ENCODE measurements at places on chromosomes 3 and 15.
A peak's percentile ranks its signal among the peaks of the same experiment; 100 is the strongest.

DNA sequence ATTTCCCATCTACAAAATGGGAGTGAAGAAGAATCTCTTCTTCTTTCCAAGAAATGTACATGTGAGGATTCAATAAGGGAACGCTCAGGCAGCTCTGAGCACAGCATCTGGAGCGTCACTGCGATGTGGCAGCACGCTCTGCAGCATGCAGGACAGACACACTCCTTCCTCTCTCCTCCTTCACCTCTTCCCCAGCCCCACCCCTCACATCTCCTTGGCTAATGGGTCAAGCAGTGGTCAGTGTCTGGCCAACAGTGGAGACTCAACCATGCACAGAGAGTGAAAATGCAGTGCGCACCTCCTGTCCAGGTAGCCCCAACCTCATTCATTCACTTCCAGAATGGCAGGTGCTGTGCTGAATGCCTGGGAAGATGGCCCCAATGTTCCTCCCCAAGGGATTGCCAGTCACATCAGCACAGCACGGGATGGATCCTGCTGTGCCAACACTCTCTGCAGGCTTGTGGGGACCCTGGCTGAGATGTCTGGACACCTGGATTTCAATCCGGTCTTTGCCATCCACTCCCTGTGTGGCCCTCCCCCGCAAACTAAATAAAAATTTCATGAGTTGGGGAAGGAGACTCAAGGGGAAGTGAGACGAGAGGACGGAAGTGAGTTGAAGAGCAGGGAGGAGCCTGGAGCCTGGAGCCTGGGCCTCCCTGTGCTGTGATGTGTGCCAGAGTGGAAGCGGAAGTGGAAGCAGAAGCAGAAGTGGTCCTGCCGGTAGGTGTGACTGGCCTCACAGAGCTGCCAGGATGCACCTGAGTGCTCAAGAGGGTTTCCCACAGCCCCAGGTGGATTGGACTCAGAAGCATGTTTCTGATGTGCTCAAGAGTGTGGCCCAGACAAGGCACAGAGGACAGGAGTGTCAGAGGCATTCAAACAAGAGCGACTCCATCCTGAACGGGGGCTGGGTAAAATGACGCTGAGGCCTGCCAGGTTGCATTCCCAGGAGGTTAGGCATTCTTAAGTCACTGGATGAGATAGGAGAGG is 163.9 kb downstream of the SMAD6 start:
- DNase-seq, result peak; percentile 86

GRCh38 chr15:77563623-77564156 is 69.0 kb downstream of the LINGO1 start:
- DNase-seq, result no peak

DNA sequence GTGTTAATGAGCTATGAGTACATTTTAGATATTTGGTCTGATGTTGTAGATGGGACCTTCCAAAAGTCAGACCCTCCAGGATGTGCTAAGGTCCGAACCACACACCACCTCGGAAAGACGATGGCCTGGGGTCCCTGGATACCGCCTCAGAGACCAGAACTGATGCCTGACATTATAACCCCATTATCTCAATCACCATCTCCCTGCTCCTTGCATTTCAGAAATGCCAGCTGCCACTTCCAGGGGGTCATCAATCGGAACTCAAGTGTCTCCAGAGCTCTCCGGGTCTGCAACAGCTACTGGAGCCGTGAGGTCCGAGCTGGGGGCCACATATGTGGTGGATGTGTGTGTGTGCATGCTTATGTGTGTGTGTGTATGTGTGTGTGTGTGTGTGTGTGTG is 7.9 kb downstream of the DUOX1 start:
- no peak for DNase-seq

DNA sequence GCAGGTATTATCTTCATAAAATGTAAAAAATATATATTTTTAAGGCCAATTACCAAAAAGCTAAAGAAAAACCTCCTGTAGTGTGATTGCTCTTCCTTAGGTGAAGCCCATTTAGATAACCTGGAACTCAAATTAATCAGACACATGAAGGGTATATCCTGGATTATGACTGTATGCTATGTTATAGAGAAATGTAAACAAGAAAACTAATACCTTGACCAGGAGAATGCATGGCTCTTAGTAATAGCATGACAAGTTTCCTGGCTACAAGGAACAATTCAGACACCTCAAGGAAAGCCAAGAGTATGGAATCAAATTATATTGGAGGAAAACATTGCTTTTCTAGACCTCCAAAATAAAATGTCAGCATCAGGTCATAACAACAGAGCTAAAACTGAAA is 14.0 kb upstream of the CFAP161 start:
- DNase-seq, result no peak

DNA sequence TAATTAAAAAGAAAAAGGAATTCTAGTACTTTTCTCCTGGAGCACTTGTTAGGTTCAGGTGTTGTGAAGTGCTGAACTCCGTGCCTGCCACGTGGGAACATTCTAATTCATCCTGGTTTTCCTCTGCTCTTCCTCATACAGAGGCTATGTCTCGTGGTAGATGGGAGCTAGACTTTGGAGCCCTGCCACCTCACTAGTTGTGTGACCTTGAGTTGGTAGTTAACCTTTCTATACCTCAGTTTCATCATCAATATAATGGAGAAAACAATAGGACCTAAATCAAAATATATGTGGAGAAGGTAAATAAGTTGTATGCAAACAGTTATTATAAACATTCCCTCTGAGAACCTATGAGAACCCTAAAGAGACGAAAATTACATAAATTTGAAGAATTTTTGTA is 10.6 kb downstream of the ALAS1 start:
- DNase-seq, result no peak

DNA sequence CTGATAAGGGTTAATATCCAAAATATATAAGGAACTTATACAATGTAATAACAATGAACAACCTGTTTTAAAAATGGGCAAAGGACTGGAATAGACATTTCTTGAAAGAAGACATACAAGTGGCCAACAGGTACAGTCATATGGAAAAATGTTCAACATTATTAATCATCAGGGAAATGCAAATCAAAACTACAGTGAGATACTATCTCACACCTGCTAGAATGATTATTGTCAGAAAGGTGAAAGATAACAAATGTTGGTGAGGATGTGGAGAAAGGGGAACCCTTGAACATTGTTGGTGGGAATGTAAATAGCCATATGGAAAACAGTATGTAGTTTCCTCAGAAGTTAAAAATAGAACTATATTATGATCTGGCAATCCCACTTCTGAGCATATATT is 20.4 kb downstream of the GOLM2 start:
- DNase-seq, result no peak

DNA sequence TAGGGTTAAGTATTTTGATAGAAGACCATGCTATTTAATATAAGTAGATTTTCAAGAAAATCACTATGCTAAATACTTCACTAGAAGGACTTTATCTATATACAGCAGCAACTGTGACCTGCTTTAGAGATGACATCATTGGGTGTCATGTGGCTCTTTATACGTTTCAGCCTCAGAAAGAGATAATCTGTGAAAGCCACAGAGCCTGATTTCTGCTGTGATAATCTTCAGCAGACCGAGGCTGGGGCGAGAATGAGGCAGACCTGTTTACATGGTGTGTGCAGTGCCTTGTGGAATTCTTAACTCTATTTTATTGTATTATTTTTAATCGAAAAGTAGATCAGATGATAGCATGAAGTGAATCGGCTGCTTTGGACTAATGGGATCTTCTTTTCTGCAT is 471.2 kb downstream of the MFSD1 start:
- DNase-seq, result no peak

DNA sequence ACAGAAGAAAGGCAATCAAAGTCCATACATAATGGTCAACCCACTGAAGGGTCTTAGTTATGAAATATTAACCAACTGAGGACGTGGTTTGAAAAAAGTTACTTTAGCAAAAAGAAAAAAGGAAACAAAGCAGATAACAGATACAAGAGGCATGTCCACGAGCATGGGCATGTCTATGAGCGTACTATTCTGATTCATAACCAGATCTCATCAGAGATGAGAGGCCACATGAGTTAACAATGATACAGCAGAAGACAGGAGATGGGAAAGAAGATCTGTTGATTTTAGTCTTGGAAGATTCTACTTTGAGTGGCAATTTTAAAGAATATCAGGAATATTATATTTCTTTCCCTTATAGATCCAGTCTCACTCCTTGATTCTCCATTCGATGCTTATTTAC is 262.9 kb upstream of the SLITRK3 start:
- no peak for DNase-seq

DNA sequence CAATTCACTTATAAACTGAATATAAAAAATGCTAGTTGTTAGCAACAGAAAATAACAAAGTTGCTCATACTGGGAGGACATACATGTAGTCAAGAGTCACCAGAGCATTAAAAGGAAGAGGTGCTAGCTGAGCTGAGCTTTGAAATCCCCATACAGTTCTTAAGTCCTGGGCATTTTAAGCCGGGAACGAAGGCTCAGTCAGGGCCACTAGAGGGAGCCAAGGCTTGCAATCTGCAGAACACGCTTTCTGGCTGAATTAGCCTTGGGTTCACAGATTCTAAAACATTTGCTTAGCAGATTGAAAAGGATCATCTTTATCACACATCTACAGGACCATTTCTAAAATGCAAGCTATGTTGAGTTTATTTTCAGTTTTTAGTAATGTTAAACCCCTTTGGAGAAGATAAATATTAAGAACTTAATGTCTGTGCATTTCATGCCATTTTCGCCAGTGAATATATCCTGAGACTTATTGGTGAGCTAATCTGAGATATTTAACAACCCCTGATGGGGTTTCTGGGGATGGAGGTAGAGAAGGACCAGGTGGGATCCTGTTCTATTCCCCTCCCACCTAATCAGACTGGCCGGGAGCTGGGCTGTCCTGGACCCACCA is 26.3 kb upstream of the MNS1 start:
- DNase-seq, result peak; percentile 46

- no peak for DNase-seq
Measured at GRCh38 chr3:195692781-195693427, 27.9 kb upstream of the MUC20 start.

DNA sequence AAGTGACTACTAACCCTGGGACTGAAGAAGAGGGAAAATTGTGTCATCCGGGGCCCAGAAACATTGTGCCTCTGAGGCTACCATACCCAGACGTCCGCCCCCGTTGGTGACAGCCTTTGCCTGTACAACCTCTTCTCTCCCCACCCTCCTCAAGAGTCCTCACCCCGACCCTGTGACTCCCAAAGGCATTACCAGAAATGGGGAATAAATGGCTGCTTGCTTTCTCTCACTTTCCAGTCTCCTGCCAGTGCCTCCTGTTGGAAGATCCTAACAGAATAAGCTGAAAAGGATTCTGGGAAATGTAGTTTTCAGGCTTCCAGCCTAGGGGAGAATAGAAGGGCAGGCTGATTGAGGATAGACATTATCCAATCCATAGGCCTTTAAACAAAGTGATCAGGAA is 30.8 kb upstream of the SLC25A36 start:
- no peak for DNase-seq

DNA sequence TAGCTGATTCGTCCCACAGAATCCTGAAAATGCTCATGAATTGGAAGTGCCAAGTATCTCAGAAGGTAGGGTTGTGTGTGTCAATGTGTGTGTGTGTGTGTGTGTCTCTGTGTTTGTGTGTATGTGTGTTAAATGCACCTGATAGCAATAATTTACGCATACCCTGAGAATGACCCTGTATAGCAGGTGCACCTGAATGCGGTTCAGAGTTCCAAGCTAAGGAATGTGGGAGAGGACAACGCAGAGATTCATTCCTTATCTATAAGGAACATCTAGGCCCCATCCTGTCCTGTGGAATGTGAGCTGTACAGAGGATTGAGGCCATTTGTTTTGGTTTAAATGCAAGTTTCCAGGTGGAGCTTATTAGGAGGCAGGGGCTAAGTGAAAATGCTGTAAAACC is 49.1 kb upstream of the NEDD4 start:
- DNase-seq, result no peak

- no peak for DNase-seq
Measured at GRCh38 chr3:67524046-67524445, 130.4 kb downstream of the SUCLG2 start.
